ENCODE measurements at places on chromosomes 3 and 15.

DNA sequence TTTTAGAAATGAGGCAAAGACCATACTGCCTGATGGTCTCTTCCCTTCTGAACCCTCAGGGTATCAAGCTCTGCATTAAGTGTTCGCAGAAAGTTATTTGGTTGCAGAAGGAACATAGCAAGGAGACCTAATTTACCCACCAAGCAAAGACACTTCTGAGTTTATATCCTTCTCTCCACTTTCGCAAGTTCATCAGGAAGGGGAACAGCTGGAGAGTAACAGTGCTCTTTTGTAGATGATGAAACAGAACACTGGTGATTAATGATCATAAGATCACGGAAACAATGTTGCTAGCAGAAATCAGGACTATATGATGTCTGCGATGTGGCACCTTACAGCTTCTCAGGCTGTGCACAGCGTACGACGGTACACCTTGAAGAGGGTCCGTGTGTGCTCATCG is 62.1 kb downstream of the NCEH1 start:
- DNase-seq, result no peak

DNA sequence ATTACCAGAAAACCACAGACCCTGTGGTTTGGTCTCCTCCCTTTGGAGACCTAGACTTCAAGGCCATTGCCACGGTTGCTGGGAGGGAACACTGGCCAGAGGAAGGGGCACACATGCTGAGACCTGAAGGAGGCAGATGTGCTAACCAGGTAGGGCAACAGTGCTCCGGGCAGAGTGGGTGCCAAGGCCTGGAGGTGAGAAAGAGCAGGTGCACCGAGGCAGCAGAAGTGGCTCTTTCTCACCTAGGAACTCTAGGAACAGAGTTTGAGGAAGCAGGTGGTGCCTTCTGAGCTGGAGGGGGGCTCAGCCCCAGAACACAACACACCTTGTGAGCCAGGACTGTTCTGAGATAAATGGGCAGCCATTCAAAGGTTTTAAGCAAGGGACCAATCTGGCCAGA is 106.1 kb downstream of the MEGF11 start:
- no peak for DNase-seq

DNA sequence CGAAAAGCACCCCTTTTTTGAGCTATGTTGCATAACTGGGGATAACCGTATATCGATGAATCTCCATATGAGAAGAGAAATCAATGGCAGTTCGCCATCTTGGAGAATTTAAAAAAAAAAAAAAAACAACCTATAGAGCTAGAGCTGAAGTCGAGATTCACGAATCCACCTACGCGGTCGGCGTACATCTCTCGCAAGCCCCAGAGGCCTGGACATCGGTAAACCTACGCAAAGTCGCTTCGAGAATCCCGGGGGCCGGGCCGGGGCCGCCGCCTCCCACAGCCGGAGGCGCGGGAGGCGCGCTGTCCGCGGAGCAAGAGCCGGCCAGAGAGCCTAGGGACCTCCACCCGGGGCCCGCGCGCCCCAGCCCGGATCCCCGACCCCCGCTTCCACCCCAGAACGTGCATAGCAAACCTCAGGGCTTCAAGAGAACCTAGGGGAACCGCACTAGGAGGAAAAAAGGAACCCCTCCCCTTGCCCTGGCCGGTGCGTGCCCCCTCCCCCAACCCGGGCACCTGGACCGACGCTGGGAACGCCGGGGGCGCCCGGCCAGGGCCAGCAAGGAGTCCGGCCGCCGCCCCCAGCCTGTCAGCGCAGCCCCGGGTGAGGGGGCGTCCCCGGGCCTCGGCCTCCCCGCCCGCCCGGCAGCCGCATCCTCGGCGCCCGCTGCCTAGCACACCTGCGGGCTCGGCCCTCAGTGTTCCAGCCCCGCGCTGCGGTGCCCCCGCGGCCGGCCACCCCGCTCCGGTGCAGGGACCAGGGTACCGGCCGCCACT is 567 bp downstream of the PFN2 start:
- DNase-seq, result peak; percentile 79

DNA sequence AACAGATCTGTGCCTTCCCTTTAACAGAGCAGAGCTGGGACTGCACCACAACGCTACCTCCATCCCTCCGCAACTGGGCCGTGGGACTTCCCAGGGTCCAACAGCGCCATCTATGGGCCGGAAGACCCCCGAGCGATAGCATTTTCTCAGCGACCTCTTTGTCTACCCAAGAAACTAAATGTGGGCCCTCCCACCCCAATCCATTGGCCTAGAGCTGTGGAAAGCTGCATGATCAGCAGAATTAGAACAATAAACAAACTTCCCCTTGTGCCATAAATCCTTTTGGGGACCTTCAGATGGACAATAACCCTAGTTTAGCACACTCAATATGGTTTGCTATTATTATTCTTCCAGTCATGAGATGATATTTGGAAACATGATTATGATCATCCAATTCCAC is 74.8 kb upstream of the NTRK3 start:
- DNase-seq, result peak; percentile 1

GRCh38 chr3:12507591-12508281 is 23.5 kb downstream of the TSEN2 start:
- no peak for DNase-seq

DNA sequence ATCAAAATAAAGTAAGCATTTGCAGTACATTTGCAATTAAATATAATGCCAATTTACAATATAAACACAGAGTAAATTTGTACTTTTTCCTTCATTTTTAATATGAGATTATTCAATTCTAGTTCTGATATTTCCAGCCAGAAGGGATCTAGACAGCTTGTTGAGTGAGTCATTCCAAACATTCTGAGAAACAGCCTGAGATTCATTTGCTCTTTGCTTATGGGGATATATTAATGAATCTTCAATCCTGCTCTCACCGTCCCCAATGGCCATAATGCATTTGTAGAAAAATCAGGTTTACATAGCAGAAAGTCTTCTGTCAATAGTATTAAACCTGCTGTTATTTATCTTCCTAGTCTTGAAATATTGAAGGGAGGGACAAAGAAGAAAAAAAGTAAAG is 554.2 kb downstream of the TUSC7 start:
- DNase-seq, result no peak

DNA sequence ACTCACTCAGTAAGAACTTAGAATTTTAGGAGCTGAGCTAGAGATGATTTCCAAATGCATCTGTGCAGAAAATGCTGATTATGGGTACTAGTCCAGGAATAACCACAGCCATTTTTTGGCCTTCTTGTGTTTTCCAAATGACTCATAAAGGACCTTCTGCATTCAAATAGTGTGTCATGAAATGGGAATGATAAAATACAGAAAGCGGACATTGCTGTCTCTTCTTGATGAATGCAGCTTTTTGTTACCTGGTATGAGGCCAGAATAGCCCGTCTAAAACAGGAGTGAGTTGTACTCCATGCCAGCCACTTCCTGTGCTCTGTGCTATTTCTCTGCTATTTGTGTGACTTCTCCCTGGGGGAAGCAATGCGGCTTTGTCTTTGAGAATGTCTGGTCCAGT is 20.5 kb upstream of the FRMD5 start:
- DNase-seq, result peak; percentile 5

DNA sequence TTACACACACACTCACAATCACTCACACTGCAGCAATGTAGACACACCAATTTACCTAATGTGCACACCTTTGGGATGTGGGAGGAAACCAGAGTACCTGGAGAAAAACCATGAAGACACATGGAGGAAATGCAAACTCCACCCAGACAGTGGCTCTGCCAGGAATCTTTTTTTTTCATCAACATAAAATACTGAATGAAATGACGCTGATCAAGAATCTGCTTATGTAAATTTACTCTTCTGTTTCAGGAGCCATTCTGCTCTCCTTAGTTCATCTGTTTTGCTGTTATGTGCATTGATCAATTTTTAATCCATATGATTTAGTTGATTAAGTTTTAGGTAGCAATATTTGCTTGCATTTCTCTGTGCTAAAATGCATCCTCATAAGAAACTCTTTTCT is 414.2 kb upstream of the CCDC54 start:
- no peak for DNase-seq

GRCh38 chr3:46916278-46916677 is 38.8 kb downstream of the PTH1R start:
- DNase-seq, result no peak

- DNase-seq, result no peak
Observed at GRCh38 chr3:12363397-12364195, 74.7 kb downstream of the PPARG start.

DNA sequence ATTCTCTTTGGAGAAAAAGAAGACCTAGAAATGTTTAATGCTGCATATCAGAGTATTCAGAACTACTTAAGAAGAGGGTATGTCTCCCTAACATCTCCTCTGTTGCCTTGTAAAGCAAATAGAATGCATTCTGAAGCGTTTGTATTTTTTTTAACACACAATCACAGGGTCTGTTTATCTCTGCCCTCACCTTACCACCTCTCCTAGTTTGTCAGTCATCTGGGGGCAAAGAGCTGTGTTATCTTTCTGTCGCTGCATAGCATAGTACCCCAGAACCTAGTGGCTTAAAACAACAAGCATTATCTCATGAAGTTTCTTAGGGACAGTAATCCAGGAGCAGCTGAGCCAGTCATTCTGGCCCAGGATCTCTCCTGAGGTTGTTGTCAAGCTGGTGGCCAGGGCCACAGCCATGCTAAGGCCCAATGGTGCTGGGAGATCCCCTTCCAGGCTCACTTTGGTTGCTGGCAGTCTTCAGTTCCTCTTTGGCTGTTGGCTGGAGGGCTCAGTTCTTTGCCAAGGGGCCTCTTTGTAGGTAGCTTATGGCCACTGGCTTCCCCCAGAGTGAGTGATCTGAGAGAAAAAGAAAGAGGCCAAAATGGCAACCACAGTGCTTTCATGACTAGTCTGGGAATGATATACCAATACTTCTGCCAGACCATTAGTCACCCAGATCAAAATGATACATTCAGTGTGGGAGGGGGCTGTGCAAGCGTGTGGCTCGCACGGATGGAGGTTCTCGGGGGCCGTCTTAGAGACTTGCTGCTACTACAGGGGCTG is 17.8 kb downstream of the EDEM1 start:
- DNase-seq, result no peak

DNA sequence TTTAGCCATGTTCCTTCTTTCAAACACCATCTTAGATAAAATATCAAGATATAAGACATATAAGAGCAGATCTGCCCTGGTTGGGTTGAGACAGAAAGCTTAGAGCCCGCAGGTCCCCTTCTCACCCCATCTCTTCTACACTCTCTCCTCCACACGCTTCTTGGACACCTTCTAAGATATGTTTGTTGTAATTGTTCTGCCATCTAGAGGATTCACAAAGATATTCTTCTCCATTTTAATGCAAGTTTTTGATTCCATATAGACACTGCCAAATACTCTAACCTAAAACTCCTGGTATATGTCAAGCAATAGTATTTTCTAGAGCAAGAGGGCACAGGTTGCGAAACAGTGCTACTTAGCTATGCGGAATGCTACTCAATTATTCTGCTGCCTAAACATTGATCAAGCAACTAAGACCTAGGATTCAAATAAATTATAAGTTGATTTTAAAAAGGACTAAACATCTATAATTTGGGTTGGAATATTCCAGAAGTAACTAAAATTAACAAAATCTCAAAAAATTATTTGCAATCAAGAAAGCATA is 6.8 kb downstream of the CHRM5 start:
- no peak for DNase-seq

DNA sequence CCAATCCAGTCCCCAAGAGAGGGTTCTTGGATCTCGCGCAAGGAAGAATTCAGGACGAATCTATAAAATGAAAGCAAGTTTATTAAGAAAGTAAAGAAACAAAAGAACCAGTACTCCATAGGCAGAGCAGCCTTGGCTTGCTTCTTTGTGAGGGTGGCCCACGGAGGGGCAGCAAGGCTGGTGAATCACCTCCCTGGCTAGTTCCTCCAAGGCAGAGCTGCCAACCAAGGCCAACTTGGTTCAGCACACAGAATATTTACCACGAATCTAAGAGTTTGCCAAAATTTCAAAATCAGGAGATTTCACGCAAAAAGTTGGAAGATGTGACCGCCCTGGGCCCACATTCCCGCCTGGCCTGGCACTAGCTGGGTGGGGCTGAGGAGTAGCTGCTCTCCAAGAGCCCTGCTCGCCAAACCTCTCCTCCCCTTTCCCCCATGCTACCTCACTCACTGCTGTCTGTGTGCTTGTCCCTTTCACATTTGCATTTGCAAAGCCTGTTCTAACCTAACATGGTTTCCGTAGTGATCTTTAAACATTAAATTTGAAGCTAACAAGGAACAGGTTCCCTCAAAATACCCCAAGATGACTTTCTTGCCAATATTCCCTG is 26.2 kb upstream of the DCUN1D1 start:
- DNase-seq, result no peak

DNA sequence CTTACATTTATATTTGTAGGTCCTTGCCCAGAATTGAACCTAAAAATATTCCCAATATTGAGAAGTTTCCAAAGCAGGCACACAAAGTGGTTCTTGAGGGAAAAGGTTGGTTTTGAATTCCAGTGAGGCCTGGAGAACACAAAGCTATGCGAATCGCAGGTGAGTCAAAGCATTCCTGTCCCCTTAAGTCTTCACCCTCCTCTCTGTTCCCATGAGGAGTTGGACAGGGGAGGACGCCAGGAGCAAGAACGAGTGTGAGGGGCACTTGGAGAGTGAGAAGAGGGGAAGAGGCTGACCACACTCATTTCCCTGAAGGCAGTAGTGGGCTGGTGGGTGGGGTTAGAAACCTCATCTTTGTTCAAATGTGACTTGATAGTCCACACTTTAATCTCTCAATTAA is 185.8 kb upstream of the EOMES start:
- DNase-seq, result no peak

DNA sequence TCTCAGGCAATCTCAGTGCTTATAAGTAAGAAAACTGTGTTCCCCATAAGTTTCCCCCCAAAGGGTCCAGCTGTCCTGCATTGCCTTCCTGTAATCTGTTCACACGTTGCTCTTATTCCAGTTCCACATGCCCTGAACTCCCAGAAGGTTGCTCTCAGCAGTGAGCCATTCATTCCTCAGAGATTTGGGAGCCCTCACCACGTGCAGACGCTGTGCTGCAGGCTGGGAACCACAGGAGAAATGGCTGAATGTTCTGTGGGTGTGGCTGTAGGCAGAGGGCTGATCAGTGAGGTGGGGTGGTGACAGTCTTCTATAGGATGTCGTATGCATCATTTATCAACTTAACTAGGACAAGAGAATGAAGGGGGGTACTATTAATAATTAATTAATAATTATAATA is 3.3 kb upstream of the THSD4 start:
- DNase-seq, result no peak
